SIG-M5 (cell line): ENCODE measurements at places on chromosomes 7 and 10.
A peak's percentile ranks its signal among the peaks of the same experiment; 100 is the strongest.

GRCh38 chr10:80405626-80406025 is 2.7 kb upstream of the PRXL2A start:
- DNase-seq = no peak

DNA sequence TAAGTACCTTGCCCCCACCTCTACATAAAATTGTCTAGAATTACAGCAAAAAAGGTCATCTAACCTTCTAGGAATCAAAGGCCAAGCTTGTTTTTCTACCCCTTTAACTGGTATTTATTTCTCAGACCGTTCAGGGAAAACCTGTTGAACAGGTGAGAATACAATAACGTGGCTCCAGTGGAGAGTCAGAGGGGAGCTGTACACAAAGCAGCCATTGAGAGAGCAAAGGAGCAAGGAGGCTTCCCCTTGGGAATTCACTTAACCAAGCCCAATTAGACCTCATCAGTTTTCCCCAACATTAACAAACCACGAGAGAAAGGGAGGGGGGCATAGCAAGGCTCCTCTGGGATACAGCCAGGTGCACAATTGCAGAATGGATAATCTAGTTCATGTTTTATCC is 101.9 kb downstream of the ELMO1 start:
- DNase-seq = no peak

DNA sequence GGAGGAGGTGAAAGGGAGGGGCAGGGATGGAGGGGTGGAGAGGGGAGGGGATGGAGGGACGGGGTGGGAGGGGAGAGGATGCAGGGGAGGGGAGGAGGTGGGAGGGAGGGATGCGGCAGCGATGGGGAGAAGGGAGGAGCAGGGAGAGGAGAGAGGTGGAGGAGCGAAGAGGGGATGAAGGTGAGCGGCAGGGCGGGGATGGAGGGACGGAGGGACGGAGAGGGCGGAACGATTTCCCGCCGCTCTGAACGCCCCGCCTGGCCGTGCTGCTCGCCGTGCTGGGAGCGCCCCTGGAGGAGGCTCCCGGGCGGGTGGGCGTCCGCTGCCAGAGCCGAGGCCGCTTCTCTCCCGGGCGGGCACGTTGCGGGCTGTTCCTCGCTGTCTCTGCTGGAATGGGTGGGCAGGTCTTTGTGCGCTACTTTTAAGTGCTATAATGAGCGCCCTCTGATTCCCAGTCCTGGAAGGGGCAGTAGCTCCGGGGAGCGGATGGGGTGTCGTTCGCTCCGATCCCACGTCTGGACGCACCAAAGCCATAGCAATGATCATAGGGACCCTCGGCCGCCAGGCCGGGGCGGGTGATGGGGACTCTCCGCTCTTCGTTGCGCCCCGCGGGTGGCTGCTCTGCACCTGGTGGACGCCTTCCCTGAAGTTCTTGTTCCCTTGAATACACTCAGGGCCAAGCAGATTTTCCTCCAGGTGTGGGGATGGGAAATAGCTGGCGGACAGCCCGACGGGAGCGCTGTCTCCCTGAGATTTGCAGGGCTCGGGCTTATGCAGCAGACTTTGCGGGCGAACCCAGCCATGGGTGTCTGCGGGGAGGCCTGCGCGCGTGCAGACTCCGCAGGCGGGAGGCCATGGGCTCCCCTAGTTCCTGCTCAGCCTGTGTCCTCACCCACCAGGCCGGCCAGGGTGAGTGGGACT is 81.1 kb upstream of the CPXM2 start:
- DNase-seq = no peak

DNA sequence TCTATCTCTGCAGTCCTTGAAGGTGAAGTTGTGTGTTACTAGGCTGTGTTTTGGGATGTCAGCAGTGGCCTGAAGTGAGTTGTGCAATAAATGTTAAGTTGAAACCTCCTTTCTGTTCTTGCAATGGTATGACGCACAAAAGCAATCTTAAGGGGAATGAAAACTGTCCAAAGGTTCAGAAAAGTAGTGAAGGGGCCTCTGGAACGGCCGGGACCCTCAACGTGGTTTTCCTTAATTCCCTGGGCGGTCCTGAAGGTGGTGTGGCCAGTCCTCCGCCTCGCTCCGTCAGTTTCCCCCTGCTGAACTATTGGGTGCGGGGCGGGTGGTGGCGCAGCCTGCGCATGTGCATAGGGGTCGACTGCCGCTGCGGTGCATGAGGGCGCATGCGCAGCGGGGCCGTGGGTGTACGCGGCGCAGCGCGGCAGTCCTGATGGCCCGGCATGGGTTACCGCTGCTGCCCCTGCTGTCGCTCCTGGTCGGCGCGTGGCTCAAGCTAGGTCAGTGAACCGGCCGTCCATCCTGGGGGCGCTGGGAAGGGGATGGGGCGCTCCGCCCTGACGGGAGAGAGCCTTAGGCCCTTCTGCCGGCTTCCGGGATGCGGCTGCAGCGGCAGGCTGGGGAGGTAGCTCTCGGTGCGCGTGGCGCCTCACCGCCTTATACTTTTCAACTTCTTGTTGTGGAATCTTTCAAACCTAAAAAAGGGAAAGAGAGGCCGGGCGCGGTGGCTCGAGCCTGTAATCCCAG is at the start of gene SUMF2:
Gene SUMF2 (plus strand): TSS at position 405 of the 744 bp plus-strand sequence. CDS start 26 bp downstream, at position 431.
- DNase-seq = peak; percentile 65
